IMR-90 (cell line): ENCODE measurements at places on chromosomes 3 and 15.

DNA sequence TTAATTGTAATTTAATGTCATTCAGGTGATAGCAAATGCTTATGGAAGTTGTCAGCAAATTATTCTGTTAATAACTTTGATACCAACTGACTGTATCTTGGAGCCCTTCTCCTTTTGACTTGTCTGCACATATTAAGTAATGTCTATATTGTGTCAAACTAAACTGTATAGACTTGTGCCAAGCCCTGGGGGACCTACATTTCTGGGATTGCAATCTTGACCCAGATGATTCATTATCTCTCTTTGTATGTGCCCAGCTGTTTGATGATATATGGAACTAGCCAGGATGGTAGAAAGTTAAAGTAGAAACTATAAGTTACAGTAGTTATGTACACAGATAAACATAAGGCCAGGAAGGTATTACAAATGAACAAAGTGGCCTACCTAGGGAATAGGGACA lies 402.8 kb upstream of the RARB start:
- no peak for DNase-seq

DNA sequence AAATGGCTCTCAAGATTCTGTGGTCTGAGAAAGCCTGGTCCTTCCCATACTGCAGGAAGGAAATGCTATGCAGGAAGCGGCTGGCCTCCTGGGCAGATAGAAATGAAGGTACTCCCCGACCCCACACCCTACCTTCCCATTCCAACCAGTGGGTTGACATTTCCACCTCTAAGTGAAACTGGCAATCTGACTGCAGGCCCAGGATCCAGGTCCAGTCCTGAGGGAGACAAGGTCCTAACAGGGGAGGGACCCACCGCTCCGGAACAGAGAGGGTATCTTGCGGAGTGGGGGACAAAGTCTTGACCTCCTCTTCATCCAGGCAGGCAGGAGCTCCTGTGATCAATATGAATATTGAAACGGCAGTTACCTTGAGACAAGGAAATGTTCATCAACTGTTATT lies 6.6 kb upstream of the LOXL1 start:
- DNase-seq = no peak

DNA sequence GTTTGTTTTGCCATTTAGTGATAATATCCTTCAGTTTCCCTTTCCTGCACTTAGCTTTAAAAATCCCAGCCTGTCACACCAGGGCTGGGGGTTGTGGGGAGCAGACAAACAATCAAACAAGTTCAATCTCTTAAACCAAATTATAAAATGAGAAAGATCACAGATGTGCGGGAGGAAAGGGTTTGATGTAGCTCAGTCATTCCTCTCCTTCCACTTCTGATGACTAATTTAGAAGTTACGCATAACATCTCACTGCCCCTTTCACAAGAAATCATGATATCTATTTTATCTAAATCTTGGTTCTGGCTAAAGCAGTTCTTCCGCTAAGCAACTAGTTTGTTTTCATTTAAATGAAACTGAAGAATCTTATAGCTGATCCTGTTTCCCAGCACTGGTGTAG lies 34.1 kb upstream of the ATG7 start:
- peak; percentile 95 for DNase-seq

GRCh38 chr3:186583831-186584230 lies 13.3 kb downstream of the DNAJB11 start:
- DNase-seq = peak; percentile 74

GRCh38 chr15:25850154-25851111 lies 12.7 kb downstream of the ATP10A start:
- peak; percentile 70 for DNase-seq
